ENCODE measurements at places on chromosomes 2 and 18. TPM values are rescaled to one million over a fixed set of nuclear protein-coding genes. Genes with fewer than 3 reads are reported as not detected.
A peak's percentile ranks its signal among the peaks of the same experiment; 100 is the strongest.

DNA sequence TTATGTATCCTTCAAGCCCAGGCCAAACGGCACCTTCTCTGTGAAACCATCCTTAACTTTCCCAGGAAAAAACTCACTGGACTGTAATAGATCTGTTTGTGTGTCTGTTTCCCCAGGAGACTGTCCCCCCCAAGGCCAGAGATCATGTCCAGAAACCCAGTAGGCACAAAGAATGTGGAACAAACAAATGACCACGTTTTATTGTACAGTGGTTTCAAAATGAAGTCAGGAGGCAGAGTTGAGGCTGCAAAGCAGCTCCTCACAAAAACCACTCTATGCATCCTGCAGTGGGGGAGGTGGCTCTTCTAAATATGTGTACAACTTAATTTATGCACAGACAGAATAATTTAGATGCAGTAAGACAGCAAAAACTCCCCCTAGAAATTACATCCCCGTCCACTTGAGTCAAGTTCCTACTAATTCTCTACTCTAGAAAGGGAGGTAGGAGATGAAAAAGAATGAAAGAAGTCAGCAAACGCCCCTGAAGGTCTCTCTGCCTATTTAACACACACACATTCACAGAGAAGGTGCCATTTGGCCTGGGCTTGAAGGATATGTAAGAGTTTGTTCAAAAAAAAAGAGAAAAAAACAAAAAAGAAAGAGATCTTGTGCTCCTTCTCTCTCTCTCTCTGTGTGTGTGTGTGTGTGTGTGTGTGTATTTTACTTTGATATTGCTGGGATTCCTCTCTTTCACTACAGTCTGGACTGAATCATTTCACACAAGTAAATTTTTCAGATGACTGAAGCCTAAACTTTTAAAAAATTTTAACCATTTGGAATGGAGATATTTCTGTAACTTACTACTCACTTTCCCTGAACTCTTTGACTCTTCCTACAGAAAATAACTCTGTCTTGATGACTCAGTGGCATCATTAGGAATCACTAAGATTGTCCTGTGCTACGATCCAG is 19.5 kb downstream of the BCL2 start:
- DNase-seq: no peak

GRCh38 chr2:241091201-241091600 is 10.9 kb downstream of the MTERF4 start:
- no peak for DNase-seq

DNA sequence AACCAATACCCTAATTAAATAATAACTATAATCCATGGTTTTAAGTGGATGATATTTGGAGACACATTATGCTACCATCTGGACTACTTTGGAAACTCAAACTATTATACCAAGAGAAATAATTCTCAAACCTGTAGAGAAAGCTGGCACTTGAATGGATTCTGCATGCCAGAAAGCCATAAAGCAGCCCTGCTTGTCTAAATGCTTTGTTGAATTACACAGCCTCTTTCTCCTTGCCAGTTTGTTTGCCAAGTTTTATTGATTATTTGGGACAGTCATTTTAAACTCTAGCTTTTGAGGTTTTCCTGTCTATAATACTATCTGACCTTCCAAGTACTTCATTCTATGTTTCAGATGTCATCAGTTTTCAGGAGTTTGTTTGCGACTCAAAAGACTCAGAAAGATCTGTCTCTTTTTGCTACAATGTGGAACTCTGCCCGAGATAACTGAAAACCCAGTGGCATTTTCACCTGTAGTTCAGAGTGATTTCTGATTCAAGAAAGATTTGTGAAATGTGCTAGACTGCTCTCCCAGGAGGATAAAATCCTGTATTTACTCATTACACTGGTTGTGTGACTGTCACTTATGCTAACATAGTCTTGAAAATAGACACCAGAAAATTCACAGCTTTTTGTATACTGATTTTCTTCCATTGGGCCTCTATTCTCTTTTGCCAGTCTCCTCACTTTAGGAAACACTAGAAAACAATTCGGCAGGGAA is 29.2 kb upstream of the MBOAT2 start:
- no peak for DNase-seq

RAX gene
- not detected for total RNA-seq

GRCh38 chr2:240615820-240616547 is 9.3 kb upstream of the GPR35 start:
- no peak for DNase-seq

DNA sequence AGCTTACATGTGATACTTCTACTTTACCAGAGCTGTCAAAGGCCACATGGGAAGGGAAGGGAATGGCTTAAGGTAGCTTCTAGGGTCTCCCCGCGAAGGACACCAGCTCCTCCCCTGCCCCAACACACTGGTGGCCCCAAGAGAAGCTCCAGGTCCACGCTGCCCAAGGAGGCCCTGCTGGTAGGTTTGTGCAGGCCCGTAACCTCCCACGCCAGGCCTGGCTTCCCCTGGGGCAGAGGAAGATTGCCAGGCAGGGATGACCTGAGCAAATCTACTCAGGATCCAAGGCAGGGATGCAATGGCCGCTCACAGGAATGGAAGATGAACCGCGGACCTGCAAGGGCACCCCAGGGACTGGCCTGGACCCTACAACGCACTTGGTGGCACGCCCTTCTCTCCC is 205.1 kb downstream of the MGAT5 start:
- DNase-seq: no peak

DNA sequence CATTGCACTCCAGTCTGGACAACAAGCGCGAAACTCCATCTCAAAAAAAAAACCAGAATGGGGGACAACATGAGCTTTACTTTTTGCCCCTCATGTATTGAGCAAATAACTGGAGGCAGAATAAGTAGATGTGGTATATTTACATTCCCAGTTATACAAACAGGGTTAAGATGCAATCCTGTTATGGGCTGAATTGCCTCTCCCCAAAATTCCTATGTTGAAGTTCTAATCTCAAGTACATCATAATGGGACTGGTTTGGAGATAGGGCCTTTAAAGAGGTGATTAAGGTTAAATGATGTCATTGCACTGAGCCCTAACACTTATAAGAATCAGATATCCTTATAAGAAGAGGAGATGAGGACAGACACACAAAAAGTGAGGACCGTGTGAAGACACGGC is 319.8 kb upstream of the KLHL29 start:
- DNase-seq: no peak

- peak; percentile 25 for DNase-seq
These were observed 57.5 kb downstream of the UBE2E3 start for GRCh38 chr2:181037922-181038321.

GRCh38 chr2:85668009-85668856 is at the start of gene SFTPB:
Gene SFTPB (minus strand): TSS chr2:85668199. CDS start chr2:85668183, 16 bp downstream.
- DNase-seq: peak; percentile 61

NR4A2 gene
- total RNA-seq: not detected

GRCh38 chr2:44836916-44837315 is 104.6 kb upstream of the SIX3 start:
- no peak for DNase-seq

RGPD4 gene
- total RNA-seq: not detected

DNA sequence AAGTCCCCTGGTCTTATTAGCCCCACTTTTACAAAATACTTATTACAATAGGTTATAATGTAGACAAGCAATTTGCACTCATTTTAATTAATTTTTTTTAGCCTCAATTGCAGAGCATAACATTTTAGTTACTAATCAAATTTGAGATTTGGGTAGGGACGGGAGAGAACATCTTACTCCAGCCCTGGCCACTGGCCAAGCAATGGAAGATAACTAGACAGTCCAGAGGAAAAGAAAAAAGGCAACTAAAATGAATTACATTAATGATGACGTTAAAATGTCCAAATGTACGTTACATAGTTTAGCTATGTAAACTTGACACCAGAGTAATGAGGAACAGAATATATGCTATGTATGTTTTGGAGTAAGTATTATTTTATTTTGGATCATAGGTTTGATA is 11.0 kb upstream of the CAVIN2 start:
- no peak for DNase-seq
